ENCODE measurements at places on chromosomes 1 and 21. TPM values are rescaled to one million over a fixed set of nuclear protein-coding genes. Genes with fewer than 3 reads are reported as not detected.

- no peak for DNase-seq
Observed at GRCh38 chr1:185739967-185740366, 5.8 kb downstream of the HMCN1 start.

DNA sequence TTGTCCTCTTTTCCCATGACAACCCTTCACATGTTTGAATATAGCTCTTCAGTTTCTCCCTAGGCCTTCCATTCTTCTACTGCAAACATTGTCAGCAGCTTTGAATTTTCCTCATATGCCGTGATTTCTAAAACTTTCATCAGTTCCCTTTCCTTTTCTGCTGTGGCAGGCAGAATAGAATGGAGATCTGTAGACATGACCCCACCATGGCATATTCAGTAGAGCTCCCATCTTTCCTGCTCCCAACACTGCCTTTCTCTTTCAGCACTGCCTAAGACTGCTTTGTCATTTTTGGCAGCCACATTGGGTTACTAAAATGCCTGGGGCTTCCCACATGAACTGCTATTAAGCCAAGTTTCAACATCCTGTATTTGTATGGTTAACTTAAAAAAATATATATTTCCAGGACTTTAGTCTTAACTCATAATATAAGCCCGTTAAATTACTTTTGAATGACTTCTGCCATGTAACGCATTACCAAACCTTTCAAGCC is 60.9 kb downstream of the TBX19 start:
- DNase-seq: no peak

Gene CGN
- 7.8 TPM for total RNA-seq

DNA sequence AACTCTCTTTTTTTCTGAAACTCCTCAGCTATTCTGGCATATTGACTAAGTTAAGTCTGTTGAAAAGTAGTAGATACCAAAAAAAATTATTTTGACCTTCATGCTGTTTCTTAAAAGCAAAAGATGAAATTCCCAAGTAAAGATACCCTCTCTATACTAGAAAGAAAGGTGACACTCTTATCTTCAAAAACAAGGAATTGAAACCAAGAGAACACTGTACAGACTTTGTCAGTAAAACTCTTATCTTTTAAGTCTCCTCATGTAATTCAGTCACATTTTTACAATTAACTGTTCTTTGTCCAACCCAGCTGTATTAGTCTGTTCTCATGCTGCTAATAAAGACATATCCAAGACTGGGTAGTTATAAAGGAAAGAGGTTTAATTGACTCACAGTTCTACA is 496.2 kb downstream of the LTN1 start:
- DNase-seq: no peak

Gene NAXE
- total RNA-seq: 102 TPM
